Gastrocnemius medialis (tissue), 4 donors: ENCODE measurements at places on chromosomes 2 and 18.

DNA sequence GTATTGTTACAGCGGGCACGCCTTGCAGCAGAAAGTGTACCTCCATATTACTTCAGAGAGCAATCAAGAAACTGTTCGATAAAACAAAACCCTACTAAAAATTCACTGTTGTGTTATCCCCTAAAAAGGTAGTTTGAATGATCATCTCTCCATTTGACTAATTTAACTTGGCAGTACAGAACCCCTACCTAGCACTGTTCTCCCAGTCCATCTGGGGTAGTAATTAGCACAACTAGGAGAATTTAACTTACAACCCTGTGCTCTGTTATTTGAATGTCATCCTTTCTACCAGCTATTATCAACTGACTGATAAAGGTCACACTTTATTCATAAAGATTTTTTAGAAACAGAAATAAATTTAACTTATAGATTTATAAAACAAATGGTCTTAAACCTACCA is 121.2 kb downstream of the EPB41L3 start:
- DNase-seq: no peak

DNA sequence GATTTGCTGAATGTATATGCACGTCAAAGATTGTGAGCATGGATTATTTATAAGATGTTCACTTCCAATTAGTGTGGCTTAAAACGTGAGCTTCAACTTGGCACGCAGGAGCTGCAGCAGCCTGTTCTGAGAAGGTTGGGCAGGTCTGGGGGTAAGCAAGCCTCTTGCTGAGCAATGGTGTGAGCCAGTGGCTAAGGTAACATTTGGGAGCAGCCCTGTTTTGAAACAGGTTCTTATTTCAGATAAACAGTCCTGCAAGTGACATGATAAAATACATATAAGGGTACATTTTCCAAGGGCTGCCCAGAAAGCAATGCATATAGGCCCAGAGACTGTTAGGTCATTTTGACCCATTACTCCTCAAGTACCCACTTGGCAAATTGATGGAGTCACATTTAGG is 415.3 kb downstream of the ZNF521 start:
- no peak for DNase-seq

GRCh38 chr2:5589183-5589582 is 103.0 kb upstream of the SOX11 start:
- no peak for DNase-seq

- DNase-seq: no peak
These were observed 47.9 kb upstream of the PELI1 start for GRCh38 chr2:64192125-64192479.

GRCh38 chr2:149732730-149733290 is 145.2 kb upstream of the MMADHC start:
- DNase-seq: no peak

DNA sequence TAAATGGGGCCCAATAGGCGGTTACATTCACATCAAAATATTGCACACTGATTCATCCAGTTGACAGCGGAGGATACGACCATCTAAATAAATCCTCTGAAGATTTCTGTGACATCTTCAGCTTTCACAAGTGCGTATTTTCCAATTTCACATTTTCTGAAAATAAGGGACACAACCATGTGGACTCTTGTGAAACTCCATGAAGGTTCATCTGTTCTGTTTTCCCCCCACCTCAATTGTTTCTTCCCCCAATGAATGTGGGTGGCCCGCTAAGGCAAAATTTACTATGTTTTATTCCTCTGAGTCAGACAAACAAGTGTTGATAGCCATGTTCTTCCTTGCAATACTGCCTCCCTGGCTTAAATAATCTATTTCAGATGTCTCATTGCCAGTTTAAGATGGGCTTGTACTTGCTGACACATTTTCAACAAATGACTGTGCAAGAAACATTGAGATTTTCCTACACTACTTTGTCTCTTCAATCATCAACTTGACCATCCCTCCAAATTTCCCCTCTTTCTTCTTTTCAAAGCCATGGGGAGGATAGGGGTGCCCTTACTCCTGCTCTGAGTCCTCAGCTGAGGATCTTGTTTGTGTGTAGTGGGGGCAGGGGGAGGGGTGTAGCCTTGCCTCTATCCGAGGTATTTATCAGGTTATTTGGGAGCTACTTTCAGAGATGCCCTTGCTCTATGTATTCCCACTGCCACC is 78.2 kb downstream of the BCL11A start:
- DNase-seq: no peak

- no peak for DNase-seq
These were observed 154.0 kb downstream of the TRIB2 start for GRCh38 chr2:12870692-12871091.

DNA sequence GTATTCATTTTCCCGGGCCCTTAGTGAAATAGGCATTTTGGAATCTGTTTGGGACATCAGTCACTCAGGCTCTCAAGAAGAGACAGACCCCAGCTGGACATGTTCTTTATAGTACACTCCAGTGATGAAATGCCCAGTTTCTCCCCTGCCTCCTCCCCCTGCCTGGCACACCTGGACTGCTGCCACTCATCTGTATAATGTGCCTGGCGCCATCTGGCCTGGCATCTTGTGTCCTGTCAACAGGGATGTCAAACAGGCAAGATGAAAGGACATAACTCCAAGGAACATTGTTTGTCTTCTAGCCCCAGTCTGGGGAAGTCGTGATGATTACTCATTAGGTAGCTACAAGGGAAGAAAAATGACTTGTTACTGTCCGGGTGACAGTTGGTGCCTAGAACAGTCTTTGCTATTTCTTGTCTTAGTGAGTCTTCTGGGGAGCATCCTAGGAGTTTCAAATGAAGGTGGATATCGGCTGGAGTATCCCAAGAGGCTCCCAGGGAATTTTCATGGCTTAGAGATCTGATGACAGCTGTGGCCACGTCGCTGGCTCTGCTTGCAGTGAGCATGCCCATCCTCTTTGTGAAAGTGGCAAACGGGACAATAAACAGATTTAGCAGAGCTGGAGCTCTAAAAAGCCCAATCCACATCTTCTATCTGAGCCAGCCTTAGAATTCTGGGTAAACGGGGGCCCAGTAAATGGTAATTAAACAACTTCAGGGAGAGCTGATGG is 153.6 kb downstream of the ALK start:
- no peak for DNase-seq

GRCh38 chr2:170031288-170031687 is 146.7 kb upstream of the MYO3B start:
- no peak for DNase-seq

GRCh38 chr2:15372019-15372418 is 189.1 kb downstream of the NBAS start:
- DNase-seq: no peak

- DNase-seq: no peak
These were observed 87.2 kb downstream of the STPG4 start for GRCh38 chr2:47067788-47068407.

DNA sequence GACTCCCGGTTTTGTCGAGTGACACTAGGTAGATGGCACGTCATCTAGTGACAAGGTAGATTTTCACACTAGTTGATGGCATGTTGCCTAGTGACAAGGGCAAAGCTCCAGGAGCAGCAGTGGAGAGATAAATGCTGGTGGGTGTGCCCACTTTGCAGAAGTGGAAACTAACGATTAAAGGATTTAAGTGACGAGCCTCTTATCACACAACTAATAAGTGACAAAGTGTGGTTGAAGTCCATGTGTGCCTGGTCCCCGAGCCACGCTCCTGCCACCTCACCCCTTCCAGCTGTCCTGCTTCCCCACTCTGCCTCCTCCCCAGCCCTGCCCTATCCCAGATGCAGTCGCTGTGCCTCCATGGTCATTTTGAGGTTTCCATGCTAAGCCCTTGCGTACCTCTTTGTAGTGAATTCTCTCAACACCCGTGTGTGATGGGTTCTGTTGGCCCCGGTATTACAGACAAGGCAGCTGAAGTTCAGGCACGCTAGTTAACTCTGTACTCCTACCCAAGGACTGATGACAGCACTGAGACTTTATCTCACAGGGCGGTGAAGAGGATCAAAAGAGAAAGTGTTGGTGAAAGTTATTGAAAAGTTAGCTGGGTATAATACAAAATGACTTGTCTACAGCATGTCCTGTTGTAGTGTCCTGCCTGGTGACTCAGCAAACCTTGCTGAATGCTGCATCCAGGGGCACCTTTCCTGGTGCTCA is 113.4 kb upstream of the GLI2 start:
- DNase-seq: no peak

- DNase-seq: no peak
These were observed 643.0 kb upstream of the FAM98A start for GRCh38 chr2:34241905-34242762.

DNA sequence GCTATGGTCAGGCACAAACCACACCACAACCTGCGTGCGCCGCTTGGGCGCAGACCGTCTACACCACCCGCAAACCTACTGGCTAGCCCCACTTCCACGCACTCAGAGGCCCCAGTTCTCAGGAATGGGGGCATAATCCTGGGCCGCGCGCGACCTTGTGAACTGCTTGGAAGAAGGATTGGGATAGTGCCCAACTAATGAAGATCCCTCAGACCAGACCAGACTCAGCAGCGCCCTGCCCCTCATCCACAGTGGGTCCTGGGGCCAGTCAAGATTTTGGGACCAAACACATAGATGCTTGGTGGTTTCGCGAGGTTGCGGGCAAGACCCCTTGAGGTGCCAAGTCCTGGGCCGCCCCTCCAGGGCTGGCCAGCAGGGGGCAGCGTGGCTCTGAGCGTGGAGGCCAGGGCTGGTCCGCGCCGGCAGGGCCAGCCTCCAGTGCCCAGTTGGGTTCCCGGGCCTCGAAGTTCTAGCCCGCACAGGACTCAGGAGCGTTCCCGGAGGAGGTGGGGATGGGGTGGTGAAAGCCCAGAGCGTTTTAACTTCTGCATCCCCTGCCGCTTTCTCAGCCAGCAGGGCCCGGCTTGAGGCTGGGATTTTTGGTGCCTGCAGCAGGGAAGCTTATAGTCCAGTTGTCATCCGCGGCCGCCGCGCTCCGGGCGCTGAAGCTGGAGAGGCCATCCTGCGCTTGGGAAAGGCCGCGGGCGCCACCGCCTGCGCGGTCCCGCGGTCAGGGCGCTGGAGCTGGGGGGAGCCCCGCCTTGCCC is 8.3 kb downstream of the OSR1 start:
- no peak for DNase-seq

- DNase-seq: no peak
These were observed 21.2 kb downstream of the GRB14 start for GRCh38 chr2:164599954-164600589.

DNA sequence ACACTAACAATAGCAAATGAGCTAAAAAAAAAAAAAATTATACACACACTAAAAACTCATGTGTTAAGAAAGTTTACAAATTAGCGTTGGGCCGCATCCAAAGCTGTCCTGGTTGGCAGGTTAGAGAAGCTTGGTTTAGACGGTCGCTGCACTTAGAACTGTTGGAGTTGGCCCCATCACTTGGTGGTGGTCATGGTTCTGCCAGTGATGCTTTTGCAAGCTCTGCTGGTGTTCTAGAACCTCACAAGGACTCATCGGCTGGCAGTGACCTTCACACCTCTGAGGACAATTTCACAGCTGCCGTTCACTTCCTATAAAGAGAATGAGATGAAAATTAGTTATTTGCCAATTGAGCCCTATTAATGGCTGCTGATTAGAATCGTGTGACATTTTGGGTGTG is 229.0 kb downstream of the AGAP1 start:
- DNase-seq: no peak
